ENCODE measurements at places on chromosomes 6 and 20.

- no peak for DNase-seq
Measured at GRCh38 chr6:101534386-101534785, 140.9 kb downstream of the GRIK2 start.

DNA sequence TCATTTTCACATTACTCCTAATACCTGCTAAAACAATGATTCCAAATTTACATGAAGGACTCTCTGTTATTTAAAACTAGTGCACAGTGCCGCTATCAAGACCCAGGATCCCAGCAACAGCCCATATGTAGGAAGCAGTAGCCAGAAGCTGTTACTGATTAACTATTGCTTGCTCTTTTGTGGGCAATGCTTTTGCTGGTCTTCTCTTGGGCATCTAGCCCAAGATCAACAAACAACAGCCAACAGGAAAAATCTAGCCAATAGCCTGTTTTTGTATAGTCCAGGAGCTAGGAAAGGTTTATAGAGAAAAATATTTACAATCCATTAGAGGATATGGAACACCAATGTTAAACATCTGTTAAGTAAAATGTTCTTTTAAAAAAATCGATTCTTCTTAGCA lies 22.1 kb upstream of the TENT5A start:
- no peak for DNase-seq

- DNase-seq: peak; percentile 91
Measured at GRCh38 chr6:26312501-26313397, 52.2 kb upstream of the BTN3A2 start.

DNA sequence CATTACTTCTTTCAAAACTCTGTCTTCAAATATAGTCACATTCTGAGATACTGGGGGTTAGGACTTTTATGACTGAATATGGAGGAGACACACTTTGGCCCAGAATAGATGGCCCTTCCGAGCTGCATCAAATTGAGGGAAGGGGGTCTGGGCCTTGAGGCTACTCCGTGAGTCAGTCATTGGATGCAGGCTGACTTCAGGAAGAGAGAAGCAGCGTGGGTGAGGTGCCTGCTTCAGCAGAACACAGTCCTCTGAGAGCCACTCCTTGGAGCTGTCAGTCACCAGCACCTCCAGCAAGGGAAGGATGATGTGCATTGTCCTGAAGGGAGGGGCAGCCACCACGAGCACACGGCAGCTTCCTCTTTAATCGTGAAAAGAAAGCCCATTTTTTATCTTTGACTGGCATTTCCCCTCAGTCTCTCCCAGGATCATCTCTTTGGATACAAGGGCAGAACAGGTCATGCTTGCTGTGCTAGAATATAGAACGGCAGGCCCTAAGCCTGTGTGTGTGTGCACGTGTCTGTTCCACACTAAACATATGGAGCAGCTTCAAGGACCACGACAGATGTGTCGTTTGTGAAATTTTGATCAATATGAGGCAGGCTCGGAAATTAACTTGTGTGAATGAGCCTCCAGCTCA lies 721.6 kb downstream of the KIF16B start:
- no peak for DNase-seq

DNA sequence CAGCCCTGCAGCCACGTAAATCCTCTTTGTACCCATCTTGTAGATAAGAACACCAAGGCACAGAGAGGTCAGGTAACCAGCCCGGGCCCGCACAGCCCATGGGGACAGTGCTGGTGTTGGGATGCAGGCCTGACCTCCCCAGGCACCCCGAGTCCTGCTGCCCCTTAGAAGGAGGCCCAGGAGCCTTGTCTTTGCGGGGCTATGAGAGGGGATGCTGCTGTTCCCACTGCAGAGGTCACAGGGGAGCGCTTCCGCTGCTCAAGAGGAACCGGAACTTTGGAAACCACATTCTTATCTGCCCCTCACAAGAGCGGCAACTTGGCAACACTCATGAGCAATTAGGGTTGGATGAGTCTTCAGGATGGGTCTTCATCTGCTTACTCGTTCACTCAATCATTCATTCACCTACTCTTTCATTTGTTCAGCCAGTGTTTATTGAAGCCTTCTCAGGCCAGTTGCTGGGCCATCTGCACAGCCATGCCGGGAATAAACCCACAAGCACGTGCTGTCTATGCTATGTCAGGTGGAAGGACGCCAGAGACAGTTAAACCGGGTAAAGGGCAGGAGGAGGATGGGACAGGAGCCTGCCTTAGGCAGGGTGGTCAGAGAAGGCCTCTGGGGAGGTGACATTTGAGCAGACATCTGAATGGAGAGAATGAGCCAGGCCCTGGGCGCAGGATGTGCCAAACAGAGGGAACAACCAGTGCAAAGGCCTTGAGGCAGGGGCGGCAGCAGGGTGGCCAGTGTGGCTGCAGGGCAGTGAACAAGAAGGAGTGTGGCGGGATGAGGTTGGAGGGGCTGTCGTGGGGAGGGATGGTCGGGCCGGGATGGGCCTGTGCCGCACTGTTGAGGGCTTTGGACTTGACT lies 60.8 kb downstream of the RBM38 start:
- peak; percentile 29 for DNase-seq

- DNase-seq: no peak
Measured at GRCh38 chr6:21219241-21219640, 374.3 kb upstream of the SOX4 start.

DNA sequence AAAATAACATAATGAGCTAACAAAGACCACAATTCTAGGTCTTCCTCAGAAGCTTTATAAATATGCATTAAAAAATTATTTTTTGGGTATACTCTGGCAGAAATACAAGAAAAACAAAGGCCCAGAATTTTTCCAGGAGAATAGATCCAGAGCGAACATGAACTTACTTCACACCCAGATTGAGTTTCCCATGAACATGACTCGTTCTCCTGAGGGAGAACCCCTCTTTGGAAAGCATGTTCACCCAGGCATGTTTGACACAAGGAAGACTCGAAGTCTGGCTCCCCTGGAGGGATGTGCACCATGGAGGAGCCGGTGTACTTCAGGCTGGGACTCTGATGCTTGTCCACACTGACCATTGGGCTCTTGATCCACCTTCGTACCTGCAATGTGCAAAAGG lies 56.1 kb downstream of the SGK1 start:
- DNase-seq: no peak

- no peak for DNase-seq
Measured at GRCh38 chr6:158125271-158125670, 42.8 kb downstream of the SERAC1 start.

- DNase-seq: no peak
Measured at GRCh38 chr20:6715401-6715941, 52.0 kb upstream of the BMP2 start.

DNA sequence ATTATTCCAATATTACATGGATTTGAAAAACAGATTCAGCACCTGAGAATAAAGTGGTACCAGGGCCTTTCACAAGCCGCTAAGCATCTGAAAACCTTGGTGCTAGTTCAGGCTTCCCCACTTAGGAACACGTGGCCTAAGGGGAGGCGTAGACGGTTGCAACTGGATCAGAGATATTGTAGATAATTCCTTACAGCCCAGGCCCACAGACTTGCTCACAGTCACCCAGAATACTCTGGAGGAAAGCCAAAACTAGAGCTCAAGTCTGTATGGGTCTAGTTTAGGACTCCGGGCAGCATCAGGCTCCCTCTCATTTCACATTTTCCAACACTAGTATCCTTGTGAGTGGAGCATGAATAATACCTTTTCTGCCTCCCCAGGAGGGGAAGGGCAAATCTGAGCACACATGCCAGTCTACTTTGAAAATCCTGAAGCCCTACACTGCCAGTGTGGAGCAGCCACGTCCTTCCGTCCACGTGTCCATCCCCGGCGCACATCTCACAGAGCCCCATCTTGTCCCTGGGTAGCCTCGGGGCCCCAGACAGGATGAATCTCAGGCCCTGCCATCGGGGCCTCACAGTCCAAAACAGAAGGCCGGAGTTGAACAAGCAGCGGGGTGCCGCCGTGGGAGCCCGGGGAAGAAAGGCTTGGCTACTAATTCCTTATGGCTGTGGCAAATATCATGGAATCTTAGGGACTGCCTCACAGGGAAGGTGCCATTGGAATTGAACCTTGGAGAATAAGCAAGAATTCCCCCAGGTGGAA lies 299.3 kb downstream of the NRN1 start:
- no peak for DNase-seq

DNA sequence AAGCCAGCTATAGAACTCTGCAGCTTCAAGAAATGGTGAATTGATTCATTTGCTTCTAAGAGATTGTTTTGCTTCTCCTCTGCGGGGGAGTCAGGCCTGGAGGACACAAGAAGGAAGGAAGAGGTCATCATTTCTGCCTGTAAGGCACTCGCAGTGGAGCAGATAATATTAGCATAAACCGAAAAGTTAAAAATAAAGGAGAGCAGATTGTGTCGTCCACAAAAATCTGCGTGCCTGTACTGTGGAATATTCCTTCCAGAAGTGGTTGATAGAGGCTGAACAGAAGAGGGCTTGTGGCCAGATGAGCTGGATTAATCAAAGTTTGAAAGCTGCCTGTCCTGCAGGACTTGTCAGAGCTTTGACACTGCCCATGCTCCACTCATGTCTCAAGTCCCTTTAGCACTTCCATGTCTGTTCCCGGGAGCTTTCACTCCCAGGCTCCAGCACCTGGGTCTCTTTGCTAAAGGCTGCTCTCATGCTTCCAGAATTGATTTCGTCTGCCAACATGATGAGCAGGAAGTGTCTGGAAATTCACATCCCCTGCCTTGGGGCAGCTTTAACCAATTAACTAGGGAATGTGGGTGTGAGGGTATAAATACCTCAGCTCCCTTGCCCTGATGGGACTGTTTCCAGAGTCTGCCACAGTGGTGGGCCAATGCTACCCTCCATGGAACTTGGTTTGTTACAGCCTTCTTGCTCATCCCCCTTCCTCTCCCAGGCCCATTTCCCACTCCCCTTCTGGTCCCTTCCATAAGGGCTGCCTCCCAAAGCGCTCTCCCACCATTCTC lies 65.1 kb upstream of the STX16 start:
- DNase-seq: no peak

- no peak for DNase-seq
Measured at GRCh38 chr6:40891686-40892085, 147.3 kb downstream of the UNC5CL start.

- no peak for DNase-seq
Measured at GRCh38 chr20:16760431-16761304, 12.5 kb downstream of the OTOR start.

DNA sequence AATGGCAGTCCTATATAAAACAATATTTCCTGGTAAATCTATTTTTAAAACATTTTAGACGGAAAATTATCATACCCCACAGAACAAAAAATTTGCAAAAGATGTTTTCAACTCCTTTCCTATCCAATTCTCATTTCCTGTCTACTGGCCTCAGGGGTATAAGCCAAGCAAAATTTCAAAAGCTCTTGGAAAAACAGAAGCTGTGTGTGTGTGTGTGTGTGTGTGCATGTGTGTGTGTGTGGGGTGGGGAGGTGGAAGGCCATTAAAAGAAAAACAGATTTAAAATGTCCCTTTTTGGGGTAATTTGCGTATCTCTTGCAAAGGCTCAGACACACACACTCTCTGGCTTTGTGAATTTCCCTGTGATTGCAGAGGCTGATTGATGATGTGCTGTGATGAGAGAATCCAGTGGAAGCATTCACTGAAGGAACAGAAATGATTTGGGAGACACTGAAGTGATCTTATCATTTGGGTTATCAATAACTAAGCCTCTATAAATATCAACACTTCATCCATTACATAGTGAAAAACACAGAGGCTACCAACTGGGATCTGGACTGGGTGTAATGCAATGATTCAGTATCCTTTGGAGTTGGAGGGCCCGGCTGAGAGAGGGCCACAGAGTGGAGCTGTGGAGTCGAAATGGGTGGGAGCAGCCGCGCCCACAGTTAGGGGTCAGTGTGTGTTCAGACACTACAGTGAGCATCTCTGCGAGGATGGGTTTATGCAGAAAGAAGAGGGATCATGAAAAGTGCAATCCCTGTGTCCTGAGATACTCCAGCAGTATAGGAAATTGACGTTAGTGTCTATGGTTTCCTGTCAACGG lies 106.8 kb upstream of the PREP start:
- no peak for DNase-seq

DNA sequence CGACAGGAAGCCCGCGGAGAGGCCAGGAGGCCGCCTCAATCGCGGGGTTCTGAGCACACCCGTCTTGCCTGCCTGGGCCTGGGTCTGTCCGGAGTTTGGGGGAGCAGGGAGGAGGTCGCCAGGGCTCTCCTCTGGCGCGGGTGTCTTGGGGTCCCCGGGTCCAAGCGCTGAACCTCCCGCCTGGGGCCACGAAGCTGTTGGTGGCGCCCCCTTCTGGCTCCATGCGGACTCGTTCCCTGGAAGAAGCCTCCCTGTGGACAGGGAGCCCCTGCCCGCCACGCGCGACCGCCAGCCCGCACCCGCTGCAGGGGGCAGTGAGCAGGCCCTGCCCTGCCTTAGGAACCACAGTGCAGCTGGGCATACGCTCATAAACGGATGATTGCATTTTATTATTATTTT lies 44.7 kb downstream of the MCUR1 start:
- no peak for DNase-seq

DNA sequence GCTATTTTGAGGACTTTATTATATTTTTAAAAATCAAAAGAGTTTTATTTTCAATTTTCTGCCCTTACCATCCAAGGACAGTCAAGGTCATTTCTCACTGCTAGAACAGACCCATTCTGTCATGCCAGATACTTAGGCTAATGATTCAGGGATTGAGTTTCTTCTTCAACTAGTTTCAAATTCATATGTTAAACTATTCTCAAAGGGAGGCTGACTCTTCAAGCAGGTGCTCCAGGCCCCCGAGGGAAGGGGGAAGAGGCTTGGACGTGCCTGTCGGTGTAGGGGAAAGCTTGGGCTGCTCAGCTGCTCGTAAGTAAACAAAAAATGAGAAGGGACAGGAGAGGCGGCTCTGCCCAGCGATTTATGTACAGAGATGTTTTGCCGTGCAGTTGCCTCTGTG lies 69.4 kb upstream of the MYLIP start:
- no peak for DNase-seq

GRCh38 chr6:4615891-4616290 lies 160.3 kb upstream of the CDYL start:
- no peak for DNase-seq

- DNase-seq: no peak
Measured at GRCh38 chr6:39040080-39040673, 8.4 kb upstream of the GLP1R start.

GRCh38 chr6:16766043-16766536 lies 4.8 kb upstream of the ATXN1 start:
- DNase-seq: peak; percentile 41
